ENCODE measurements at places on chromosomes 2 and 18.

DNA sequence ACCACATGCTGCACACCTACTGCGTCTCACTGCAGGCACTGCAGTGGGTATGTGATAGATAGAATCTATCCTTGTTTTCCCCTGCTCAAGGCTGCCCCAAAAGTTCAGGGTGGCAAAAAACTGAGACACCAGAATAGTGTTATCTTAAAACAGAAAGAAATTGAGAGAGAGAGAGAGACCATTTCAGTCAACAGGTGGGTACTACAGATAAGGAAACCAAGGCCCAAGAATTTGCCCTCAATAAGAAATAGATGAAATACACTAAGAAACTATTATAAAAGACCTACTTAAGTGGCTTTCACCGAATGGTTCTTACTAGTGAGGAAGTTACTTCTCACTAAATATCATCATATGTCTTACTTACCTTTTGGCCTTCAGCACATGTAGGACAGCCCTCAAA lies 27.9 kb downstream of the EPG5 start:
- DNase-seq = no peak

DNA sequence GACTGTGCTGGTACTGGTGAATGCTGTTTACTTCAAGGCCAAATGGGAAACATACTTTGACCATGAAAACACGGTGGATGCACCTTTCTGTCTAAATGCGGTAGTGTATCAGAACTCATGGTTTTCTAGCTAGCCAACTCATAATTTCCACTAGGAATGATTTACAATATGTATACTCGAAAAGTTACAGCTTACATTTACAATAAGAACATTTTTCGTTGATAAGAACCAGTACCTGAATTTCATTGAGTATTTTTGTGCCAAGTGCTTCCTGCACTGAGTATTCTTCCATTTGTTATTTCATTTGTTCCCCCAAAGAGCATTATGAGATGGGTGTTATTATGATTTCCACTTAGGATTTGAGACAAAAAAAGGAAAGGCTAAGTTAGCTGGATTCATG lies 21.9 kb downstream of the SERPINB12 start:
- no peak for DNase-seq

- DNase-seq = no peak
These were observed 20.2 kb downstream of the ZNF516 start for GRCh38 chr18:76474824-76475223.

- no peak for DNase-seq
These were observed 206.5 kb upstream of the TCF4 start for GRCh38 chr18:55794288-55795052.

GRCh38 chr2:203667838-203668237 lies 38.6 kb upstream of the CD28 start:
- DNase-seq = no peak

DNA sequence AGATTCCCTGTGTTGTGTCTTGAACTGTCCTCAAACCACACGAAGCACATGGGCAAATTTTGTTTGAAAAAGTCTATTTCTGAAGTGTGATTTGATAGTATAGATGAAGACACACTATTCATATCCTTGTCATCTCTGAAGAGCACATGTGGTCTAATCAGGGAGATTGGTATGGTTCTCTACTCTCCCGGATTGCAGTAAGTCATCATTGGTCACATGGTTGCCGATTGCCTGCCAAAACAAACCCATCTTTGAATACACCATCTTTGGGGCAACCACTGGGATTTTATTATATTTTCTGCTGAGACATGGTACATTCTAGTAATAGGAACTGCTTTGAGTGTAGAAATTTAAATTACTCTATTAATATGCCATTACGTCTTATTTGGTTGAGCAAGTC lies 186.9 kb downstream of the MYO1B start:
- DNase-seq = no peak

GRCh38 chr2:177482195-177482594 lies 89.6 kb downstream of the AGPS start:
- DNase-seq = no peak

DNA sequence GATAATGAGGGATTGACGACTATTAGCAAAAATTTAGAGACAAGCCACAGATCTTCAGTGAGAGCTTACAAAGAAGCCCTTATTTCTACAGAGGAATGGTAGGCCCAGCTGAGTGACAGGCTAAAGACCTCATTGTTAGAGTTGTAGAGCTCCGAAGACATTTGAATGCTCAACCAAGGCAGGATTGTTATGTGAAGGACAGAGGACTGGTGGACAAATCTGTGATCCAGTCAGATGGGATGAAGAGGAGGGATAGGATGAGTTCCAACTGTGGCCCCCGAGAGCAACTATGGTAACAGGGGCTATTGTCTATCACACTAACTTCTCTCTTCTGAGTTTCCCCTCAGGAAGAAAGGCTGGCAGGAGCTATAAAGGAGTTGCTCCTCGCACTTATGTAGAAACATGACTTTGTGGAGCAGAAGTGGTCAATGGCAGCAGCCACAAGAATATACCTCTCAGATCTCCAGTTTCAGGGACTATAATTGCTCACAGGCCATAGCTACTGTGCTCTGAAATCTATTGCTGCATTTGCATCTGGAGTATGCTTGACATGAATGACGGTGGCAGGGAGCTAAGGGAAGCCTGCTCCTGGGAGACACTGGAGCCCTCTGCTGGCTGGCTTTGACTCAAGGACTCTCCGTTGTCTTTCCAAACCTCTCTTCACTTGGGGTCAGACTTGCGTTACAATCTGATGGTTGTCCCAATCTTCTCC lies 50.3 kb upstream of the GREB1L start:
- peak; percentile 59 for DNase-seq

DNA sequence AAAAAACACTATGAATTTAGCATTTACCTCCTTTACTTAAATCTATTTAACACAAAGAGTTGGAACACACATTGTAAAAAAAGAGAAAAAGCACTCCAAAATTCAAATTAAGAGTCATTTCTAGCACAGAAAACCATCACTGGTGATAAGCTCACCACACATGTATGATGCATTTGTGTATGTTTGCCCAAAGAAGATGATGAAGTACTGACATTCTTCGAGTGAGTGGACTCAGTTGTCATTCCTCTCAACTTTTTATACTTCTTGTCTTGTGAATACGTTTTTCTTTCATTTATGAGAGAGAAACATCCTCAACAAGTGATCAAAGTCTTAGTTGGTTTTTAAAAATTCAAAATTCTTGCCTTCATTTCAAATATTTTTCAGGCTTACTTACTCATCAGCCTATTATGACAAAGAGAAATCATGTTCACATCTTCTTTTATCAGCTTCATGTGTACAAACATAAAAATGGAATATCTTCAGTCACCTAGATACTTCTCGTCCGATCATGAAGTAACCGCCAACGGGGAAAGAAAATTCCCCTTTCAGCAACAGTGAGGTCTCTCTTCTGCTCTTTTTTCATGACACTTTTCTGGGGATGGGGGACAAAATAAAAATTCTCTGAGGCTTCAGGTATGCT lies 1.5 kb downstream of the DSEL start:
- DNase-seq = no peak

- DNase-seq = no peak
These were observed 42.8 kb upstream of the FSIP2 start for GRCh38 chr2:185695711-185696235.

GRCh38 chr18:48418539-48419276 lies 9.5 kb upstream of the ZBTB7C start:
- no peak for DNase-seq

DNA sequence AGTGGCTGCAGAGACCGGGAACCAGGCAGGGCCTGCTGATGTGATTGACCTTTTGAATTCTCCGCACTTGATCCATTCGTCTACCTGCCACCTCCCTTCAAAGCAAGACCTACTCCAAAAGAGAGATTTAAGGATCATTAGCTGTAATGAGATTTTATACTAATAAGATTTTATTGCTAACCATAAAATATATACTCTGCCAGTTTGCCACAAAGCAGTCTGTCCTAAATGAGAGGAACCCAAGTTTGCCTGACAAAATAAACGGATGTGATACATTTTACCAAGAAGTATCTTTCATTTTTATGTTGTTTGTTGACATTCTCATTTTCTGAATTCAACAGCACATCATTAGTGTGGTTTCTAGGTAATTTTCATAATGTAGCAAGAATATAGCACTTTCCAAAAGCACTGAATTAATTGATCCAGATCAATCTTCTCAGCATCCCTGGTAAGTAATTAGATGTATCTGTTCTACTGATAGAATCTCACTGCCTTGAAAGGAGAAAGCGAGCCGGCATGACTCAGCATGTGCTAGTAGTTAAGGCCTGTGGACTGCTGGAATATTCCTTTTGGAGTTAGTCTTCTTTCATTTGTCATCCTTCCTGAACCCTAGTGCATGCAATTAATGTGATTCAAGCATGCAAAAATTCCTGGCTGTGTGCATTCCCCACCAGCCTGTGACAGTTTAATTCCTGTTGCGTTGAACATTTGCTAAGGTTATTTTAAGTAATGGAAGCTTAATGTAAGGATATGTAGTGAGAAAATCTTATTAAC lies 128.5 kb downstream of the ARL6IP6 start:
- DNase-seq = no peak

DNA sequence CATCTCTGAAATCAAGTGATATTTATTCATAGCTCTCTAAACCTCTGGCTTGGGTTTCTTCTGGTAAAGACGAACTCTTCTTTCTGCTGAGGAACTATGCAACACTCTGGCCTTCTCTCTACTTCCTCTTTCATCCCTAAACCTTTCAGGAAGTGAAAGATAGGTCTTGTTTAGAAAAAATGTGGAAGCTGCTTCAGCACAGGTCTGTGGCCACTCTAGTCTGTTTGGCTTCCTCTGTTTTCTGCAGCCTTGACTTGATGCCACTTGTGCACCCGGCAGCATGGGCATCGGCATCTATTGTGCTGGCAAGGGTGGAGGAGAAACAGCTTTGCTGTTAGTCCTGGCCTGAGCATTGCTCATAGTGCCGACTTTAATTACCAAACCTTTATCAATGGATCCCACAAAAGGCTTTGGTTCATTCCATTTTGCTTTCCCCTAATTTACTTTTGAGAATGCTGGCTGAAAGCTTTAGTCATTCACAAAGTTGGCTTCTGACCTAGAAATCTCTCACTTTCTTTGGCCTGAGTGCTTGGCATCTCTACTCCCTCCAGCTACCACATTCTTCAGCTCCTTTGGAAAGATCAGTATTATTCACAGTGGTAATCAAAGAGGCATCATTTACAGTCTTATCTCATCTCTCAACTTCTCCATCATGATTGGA lies 32.0 kb upstream of the GPR39 start:
- no peak for DNase-seq

DNA sequence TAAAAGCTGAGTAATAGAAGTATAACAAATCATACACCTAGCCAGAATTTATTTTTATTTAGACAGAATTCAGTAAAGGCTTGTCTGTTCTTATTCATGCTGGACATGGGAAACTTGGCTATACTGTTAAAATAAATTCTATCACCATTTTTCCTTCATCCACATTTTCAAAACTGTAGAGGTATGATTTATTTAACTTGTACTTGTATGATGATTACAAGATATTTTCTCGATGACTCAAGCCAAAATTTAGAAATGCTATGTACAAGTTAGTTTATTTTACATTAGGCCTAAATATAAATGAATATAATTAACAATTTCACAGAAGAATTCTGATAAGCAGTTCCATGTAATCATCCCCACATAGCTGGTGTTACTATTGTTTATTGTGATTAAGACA lies 194.8 kb upstream of the DOK6 start:
- DNase-seq = no peak

GRCh38 chr2:9474361-9475057 lies at the start of gene IAH1:
Gene IAH1, plus strand, starts transcription at chr2:9474551. Its CDS starts 16 bp downstream, at chr2:9474567.
- peak; percentile 55 for DNase-seq

DNA sequence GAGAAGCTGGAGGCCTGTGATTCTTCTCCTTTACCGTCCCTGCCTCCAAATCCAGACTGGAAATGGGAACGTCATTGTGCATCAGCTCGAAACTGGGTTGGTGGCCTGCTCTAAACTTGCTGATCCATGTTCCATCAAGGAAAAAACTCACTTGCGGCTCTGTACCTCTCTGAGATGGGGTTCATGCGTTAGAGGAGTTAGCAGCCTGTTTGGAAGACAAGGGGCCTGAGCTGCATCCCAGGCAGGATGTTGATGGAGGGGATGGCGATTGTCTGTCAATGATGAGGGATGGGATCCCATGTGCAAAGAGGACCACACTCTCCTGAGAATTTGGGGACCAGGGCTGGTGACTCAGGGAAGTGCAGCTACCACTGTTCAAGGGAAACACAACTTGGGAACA lies 26.0 kb downstream of the TWIST2 start:
- DNase-seq = no peak

GRCh38 chr18:45565280-45565970 lies 49.9 kb upstream of the SLC14A2 start:
- no peak for DNase-seq

- DNase-seq = no peak
These were observed 71.4 kb downstream of the RAPGEF4 start for GRCh38 chr2:172806996-172807395.

DNA sequence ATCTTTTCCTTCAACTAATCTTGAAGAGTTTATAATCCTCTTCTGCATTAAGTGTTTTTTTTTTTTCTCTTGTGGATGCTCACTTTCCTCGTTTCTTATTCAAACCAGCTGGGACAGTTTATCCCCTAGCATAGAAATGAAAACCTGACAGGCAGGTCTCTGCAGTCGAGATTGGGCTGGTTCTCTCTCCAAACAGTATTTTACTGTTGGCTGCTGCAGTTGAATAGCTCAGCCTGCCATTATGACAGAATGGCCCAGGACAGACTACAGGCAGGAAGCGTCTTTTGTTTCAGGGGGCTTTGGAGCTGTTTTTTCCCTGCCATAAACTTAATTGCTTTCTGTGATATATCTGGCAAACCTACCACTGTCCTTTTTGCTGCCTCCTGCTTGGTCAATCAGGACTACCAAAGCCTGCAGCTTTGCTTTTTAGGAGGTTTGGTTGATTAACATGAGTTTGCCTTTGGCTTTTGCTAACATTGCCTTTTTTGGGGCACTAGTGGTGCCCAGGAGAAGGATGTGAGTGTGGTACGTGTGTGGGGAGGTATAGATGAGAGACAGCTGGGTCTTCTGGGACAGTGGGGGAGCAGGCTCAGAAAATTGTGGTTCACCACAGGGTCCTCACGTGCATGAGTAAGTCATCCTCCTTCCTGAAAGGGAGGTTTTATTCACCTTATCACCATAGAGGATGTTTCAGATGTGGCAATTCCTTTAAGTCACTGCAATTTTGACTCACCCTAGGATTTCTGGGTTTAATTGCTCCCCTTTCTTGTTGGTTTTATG lies 128.7 kb downstream of the LYPD6B start:
- DNase-seq = no peak

DNA sequence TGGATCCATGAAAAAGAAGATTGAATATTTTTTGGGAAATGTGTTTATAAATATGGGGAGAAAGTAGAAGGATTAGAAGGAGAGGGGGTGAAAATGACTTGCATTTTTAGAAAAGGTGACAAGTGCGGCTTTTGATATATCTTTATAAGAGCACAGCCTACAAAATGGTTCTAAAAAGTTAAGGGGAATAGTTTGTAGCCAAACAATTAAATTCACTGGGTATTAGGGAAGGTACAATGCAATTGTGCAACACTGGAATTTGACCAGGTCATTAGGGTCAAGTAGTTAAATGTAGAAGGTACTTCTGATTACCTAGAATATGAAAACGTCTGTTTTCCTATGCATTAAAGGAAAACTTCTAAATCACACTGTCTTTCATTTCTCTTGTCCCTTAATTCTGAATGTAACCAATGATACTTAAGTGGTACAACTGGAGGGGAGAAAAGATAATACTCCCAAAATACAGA lies 44.5 kb upstream of the SERTAD2 start:
- DNase-seq = no peak

- DNase-seq = no peak
These were observed 60.8 kb upstream of the DNMT3A start for GRCh38 chr2:25402477-25402876.

Measured in caudate nucleus (tissue), 63 donors.